ENCODE measurements at places on chromosomes 2 and 18. TPM values are rescaled to one million over a fixed set of nuclear protein-coding genes. Genes with fewer than 3 reads are reported as not detected.

ARL4C gene
- total RNA-seq, result 44.8 TPM

DNA sequence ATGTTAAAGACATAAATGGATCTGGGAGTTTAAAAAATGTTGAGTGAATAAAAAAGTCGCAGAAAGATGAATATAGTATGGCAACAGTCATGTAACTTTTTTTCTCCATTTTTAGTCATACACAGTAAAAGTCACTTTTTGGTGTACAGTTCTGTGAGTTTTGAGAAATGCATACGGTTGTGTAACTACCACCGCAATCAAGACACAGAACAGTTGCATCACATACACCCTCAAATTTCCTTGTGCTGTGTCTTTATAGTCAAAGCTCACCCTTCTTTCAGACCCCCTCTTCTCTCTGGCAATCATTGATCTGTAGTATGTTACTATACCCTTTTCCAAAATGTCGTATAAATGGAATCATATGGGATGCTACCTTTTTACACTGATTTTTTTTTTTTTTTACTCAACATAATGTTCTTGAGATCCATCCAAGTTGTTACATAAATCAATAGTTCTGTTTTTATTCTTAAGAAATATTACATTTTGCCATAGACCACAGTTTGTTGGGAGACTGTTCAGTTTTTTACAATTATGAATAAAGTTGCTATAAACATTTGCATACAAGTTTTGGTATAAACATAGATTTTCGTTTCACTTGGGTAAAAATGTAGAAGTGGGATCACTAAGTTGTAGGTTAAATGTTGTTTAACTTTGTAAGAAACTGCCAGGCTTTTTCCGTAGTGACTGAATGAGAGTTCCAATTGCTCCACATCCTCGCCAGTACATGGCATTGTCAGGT, 35.4 kb upstream of the AGFG1 start:
- DNase-seq, result no peak
- no peaks in the 10 kb centered on the region for H3K27me3 ChIP-seq

EGR4 gene
- 0.29 TPM for total RNA-seq

KLF11 gene
- 3.5 TPM for total RNA-seq

- H3K27me3 ChIP-seq, result no peaks in the 10 kb centered on the region
- no peak overlapping the region for H3K4me3 ChIP-seq
- H3K27ac ChIP-seq, result no peak overlapping the region
These were observed 99.4 kb upstream of the PPP1CB start for GRCh38 chr2:28652217-28652616.

YPEL5 gene
- total RNA-seq, result 28.4 TPM

DNA sequence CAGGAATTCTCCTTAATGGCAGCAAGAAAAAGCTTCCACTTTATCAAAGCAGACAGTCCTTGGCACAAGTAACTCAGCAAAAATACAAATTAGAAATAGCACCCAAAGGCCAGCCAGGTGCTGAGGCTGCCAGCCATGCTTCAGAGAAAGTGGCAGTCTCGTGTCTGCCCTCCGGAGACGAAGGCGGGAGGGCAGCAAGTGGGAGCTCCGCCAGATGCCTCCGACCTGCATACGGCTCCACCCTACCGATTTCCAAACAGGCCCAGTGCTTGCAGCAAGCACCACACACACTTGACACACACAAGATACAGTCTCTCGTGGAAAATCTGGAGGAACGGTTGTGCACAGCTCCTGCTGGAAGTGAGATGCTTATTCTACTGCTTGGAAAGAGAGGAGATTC, 134.9 kb upstream of the REV1 start:
- no peaks in the 10 kb centered on the region for H3K4me1 ChIP-seq
- no peak overlapping the region for H3K27ac ChIP-seq
- no peak for DNase-seq
- H3K36me3 ChIP-seq, result no peaks in the 10 kb centered on the region
- H3K4me3 ChIP-seq, result no peak overlapping the region
- no peaks in the 10 kb centered on the region for H3K27me3 ChIP-seq

GRCh38 chr2:201448701-201449100, 2.6 kb downstream of the TRAK2 start:
- peak overlapping the region; percentile 25 for H3K4me3 ChIP-seq
- H3K36me3 ChIP-seq, result peaks cover 7% of the 10 kb centered on the region
- peak overlapping the region; percentile 66 for H3K27ac ChIP-seq
- no peaks in the 10 kb centered on the region for H3K27me3 ChIP-seq
- DNase-seq, result peak; percentile 43

GRCh38 chr2:72973566-72974435, 56.5 kb downstream of the EMX1 start:
- H3K4me1 ChIP-seq, result no peaks in the 10 kb centered on the region
- no peaks in the 10 kb centered on the region for H3K36me3 ChIP-seq

DNA sequence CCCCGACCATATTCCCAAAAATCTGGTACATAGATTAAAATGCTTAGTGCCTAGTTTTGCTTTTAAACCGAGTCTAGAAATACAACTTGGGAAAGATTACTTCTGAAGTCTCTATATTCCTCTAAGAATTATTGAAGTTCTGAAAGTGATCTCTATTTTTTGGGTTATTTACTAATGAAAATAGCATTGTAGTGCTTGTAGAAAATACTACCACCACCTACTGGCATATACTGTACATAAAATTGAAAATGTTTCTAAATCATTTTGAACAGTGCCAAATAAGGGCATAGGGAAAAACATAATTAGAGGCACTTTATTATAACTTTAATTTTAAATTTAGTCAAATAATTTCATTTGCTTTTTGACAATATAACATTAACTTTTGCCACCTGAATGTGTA, 1399.6 kb upstream of the ZEB2 start:
- DNase-seq, result no peak
- H3K36me3 ChIP-seq, result no peaks in the 10 kb centered on the region
- H3K4me1 ChIP-seq, result no peaks in the 10 kb centered on the region
- H3K27me3 ChIP-seq, result no peaks in the 10 kb centered on the region

GRCh38 chr2:226017537-226017936, 618.0 kb downstream of the NYAP2 start:
- no peaks in the 10 kb centered on the region for H3K4me1 ChIP-seq

GRCh38 chr2:113064281-113064680, 3.5 kb upstream of the IL1F10 start:
- H3K27me3 ChIP-seq, result peaks cover 3% of the 10 kb centered on the region
- H3K27ac ChIP-seq, result no peak overlapping the region
- no peak overlapping the region for H3K4me3 ChIP-seq
- no peaks in the 10 kb centered on the region for H3K4me1 ChIP-seq

PARD3B gene
- 0.88 TPM for total RNA-seq

GRCh38 chr18:706405-706804, 6.0 kb downstream of the ENOSF1 start:
- H3K4me1 ChIP-seq, result peaks cover 52% of the 10 kb centered on the region
- DNase-seq, result no peak
- H3K27ac ChIP-seq, result peak overlapping the region; percentile 32
- no peaks in the 10 kb centered on the region for H3K27me3 ChIP-seq
- peaks cover 70% of the 10 kb centered on the region for H3K36me3 ChIP-seq

DNA sequence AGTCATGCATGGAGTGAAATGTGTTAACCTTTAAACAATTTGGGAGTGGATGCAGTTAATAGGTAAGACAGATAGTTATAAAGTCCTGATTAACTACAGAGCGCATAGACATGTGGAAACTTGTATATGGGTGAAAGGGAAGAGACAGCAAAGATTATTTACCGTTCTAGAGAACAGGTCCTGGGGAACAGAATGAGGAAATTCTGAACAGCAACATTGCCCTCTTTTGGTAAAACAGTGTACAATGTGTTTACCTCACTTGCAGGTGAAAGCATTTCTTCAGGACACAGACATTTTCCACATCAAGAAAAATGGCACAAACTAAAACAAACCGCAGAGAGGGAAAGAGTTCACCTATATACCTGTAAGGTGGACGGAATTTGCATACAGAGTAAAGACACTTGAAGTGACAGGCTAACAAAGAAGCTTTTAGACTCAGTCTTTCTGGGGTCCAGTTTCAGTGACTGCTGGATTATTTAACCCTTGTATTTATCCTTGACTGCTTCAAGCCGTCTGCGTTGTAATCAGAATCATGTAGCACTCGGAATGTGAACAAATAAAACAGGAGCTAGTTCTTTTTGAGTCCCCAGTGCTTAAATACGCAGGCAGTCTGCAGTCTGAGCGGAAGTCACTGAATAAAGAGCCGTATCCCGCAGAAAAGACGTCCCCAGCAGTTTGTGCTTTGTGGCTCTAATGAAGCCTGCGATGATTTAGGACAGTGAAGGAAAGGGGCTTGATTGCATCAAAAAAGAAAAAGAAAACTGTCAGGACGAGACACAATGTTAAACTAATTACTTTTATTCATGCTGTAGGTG, 364.8 kb upstream of the GALNT5 start:
- no peak for DNase-seq
- peaks cover 11% of the 10 kb centered on the region for H3K4me1 ChIP-seq
- peaks cover 31% of the 10 kb centered on the region for H3K27me3 ChIP-seq

DNA sequence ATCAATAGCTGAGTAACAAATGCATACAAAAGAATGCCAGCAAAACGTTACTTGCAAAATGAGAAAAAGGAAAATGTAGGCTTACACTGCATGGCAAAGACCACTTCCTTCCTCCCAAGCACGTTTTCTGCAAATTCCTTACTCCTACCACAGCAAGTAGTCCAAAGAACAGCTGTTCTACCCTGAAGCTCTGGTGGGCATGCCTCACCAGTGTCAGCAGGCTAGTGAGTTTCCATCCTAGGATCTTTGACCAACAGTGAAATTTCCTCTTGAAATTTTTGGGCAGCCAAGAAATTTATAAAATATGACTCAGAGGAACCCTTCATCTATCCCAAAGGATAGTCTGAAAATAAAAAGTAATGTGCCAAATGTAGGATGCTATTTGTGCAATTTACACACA, 123.9 kb downstream of the ZNF532 start:
- peaks cover 7% of the 10 kb centered on the region for H3K4me1 ChIP-seq
- H3K4me3 ChIP-seq, result no peak overlapping the region

DNA sequence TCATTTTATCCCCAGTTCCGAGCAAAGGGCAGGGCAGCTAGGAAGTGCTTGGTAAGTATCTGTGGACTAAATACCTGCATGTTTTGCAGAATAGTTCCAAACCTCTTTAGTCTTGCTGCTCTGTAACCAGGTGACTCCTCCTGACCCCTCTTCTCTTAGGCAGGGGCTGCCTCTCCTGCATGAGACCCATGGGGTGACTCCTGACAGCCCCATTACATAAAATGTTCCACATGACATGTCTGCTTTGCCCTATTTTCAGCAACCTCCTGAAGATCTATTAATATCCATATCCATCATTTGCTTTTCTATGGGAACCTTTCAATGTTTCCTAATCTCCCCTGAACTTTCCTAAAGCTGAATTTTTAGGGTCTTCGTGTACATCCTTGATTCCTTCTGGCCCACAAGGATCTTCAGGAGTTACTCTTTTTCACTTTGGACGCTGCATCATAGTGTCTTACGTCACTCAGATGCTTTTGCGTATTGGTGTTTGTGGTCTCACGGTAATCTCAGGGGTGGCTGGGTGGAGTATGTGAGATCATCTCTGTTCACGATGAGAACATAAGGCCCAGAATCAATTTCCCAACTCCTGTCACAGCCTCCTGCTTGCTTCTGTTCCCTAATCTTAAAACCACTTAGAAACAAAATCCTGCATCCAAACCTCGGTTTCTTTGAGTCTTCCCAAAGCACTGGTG, 76.6 kb downstream of the MAPK4 start:
- H3K27me3 ChIP-seq, result peaks cover 5% of the 10 kb centered on the region
- H3K4me3 ChIP-seq, result no peak overlapping the region
- DNase-seq, result no peak
- H3K27ac ChIP-seq, result no peak overlapping the region

DNA sequence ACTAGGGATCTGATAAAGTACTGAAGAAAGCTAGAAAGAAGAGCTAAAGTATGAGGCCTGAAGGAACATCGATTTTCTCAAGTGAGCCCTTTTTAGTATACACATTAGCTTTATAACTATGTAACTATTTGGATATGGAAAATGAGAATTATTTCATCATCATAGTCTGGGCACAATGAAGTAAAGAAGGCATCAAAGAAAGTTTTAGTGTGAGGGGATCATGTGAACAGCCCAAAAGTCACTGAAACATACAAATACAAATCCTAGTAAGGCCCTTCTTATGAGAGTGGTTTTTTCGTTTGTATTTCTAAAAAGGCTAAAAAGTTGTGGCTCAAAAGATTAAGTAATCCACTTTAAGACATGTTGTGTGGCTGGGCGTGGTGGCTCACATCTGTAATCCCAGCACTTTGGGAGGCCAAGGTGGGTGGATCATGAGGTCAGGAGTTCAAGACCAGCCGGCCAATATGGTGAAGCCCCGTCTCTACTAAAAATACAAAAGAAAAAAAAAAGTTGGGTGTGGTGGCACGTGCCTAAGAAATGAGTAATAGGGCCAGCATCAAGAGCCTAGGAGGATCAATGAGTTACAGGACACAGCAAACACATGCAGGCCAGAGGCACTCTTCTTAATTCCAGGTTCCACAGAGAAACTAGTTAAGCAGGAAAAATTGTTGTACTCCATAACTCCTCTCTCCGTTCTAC, 61.9 kb downstream of the PUM2 start:
- no peak overlapping the region for H3K4me3 ChIP-seq
- H3K36me3 ChIP-seq, result peaks cover 22% of the 10 kb centered on the region
- peak overlapping the region; percentile 40 for H3K27ac ChIP-seq
- peaks cover 6% of the 10 kb centered on the region for H3K4me1 ChIP-seq

SLC25A12 gene
- 16.2 TPM for total RNA-seq

- H3K36me3 ChIP-seq, result no peaks in the 10 kb centered on the region
- no peaks in the 10 kb centered on the region for H3K4me1 ChIP-seq
- H3K4me3 ChIP-seq, result no peak overlapping the region
These were observed 282.0 kb upstream of the MAP2 start for GRCh38 chr2:209141818-209142217.

GRCh38 chr2:126646026-126646425, 9.9 kb upstream of the GYPC start:
- no peak overlapping the region for H3K4me3 ChIP-seq
- DNase-seq, result no peak
- no peak overlapping the region for H3K27ac ChIP-seq
- H3K36me3 ChIP-seq, result no peaks in the 10 kb centered on the region

- peaks cover 2% of the 10 kb centered on the region for H3K27me3 ChIP-seq
- no peak overlapping the region for H3K4me3 ChIP-seq
- no peaks in the 10 kb centered on the region for H3K36me3 ChIP-seq
- H3K27ac ChIP-seq, result no peak overlapping the region
- no peak for DNase-seq
These were observed 8.2 kb upstream of the KIAA2012 start for GRCh38 chr2:202064881-202065230.

DNA sequence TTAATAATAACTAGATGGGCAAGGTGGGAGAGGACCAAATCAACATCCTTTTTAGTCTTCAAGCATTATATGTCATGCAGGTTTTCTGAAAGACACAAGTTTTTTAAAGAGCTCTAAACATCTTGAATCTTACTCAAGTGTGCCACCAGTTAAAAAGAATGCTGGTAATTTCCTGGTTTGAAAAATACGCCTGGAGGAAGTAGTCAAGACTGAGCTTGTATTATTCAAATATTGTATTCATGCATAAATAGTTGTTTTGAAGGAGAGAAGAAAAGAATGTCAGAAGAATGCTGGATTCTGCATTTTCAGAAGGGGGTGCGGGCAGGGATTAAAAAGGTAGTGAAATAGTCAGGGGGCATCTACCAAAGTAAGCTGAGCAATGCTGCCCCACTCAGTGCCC, 90.7 kb downstream of the WDPCP start:
- H3K4me1 ChIP-seq, result peaks cover 4% of the 10 kb centered on the region
- no peak for DNase-seq
- no peaks in the 10 kb centered on the region for H3K27me3 ChIP-seq
- H3K4me3 ChIP-seq, result no peak overlapping the region
- H3K27ac ChIP-seq, result no peak overlapping the region
